ENCODE measurements at places on chromosomes 2 and 18.

- no peak for DNase-seq
Measured at GRCh38 chr18:58258692-58259342, 214.8 kb downstream of the NEDD4L start.

GRCh38 chr18:23340661-23341060 is 112.4 kb upstream of the RIOK3 start:
- DNase-seq = no peak

- peak; percentile 75 for DNase-seq
Measured at GRCh38 chr2:27211943-27212625, at the start of the genes ATRAID and SLC5A6. Gene ATRAID (plus strand): TSS chr2:27212041. CDS start chr2:27212369, 328 bp downstream. Gene SLC5A6 (minus strand): TSS chr2:27212268. CDS start chr2:27207650, 4,618 bp downstream.

DNA sequence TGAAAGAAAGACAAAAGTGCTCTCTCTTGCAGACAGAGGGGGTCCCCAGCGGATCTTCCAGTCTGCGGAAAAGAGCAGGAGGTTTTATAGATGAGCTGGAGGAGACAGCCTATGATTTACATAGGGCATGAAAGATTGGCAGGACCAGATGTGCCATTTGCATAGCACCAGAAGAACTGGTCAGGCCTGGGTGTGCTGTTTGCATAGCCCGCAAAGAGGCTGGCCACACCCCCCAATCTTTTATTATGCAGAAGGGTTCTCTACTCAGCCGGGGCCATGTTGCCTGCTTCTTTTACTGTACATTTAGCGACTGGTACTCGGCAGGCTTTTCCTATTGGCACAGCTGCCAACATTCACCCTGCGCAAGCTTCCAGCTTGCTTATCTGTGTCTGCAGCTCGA is 317.6 kb downstream of the GALR1 start:
- DNase-seq = no peak

DNA sequence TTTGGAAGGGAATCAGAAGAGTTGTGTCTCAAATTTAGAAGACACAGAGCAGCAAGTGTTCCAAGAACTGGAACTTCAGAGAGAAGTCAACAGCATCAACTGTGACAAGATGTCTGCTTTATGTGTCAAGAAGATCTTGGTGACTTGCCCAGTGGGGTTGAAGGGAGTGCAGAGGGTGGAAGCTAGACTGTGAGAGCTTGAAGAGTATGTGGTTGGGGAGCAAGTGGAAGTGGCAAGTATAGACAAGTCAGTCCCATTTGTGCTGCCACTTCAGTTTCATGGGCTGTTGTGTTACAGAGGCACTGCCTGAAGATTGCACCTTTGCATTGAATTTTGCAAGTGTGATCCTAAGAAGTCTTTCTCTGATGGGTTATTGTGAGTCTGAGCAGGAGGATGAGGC is 68.7 kb upstream of the MC2R start:
- peak; percentile 94 for DNase-seq

DNA sequence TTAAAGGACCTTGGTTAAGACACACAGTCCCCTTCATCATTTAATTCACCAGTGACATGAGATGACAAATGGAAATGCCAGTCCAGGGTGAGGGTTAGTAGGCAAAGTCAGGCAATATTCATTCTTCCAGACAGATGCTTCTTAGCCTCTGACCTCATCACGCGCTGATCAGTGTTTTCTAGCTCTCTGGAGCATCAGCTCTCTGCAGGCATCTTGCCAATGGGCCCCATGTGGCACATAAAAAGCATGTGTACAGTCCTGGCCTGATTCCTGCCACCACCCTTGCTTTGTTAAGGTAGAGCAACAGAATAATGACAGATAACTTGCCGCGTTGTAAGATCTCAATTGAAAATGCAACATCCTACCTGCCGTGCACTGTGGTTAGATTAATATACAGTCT is 20.3 kb upstream of the NPAS2 start:
- DNase-seq = no peak

- no peak for DNase-seq
Measured at GRCh38 chr18:3283908-3284307, 22.0 kb downstream of the MYL12B start.

GRCh38 chr2:118903029-118903351 is 39.0 kb upstream of the MARCO start:
- DNase-seq = no peak

DNA sequence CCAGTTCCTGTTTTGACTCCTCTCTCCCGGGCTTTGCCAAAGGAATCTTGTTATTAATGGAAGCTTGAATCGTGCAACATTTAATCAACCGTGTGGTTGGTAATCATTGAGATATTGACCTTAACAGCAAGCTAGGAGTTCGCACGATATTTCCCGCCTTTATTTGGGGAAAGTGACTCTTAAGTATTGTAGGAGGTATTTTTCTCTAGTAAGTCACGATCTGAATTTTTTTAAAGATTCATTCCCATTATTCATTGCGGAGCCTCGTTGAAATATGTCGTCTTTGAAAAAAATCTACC is 663 bp downstream of the NUP35 start:
- DNase-seq = no peak

DNA sequence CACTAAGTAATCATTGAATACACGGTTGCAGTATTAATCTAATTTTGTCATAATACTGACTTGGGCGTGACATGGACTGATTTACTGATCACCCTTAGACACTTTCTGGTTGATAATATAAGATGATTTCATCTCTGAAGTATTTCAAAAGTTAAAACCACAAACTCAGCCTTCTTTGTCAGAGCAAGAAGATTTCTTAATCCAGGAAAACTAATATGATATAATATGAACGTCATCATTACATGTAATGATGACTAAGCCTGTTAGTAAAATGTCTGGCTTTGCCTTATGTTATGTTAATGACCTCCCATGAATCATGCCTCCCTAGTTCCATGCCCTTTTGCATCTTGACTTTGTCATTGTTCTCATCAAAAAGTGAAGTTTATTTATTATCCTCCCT is 1325.0 kb upstream of the CDH2 start:
- no peak for DNase-seq

DNA sequence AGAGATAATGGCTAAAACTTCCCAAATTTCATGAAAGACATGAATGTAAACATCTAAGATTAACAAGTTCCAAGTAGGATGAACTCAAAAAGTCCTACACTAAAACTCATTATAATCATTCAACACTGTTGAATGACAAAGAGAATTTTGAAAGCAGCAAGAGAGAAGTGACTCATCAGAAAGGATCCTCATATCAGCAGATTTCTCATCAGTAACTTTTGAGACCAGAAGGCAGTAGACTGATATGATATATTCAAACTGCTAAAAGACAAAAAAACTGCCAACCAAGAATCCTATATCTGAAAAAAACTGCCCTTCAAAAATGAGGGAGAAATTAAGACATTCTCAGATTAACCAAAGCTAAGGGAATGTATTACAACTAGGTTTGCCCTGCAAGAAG is 130.6 kb upstream of the OTX1 start:
- no peak for DNase-seq

- DNase-seq = no peak
Measured at GRCh38 chr2:235514627-235515363, 21.0 kb downstream of the AGAP1 start.

DNA sequence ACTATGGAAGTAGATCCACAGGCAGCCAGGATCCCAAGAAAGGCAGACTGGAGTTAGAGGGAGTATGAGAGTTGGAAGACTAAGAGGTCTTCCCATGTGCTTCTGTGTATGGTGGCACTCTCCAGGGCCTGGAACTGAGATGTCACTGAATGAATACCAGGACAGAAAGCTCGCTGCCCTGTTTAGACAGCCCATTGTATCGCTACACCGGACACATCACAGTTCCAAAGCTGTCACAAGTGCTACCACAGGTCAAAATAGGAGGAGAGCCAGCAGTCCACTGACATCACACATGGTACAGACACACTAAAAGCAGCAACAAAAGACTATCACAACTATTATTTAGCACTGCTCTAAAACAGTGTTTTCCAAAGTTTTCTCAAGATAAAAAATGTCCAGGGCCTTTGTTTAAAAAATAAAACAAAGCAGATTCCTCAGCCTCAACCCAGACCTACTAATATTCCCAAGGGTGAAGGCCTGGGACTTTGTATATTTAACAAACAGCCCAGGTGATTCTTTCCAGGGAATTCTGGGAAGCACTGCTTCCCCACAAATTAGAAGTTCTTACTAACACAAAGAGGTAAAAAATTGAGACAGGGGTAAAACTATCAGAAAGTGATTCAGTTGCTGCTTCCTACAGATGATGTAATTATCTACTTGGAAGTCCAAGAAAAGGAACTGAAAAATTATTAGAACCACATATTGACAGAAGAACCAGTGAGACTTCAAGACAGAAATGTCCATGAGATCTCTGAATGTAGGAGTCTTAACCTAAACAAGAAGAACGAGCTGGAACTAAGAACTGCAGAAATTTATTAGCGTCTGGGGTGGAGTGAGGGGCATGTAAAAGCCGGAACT is 116.0 kb downstream of the DTNB start:
- no peak for DNase-seq

- no peak for DNase-seq
Measured at GRCh38 chr2:137921105-137921880, 43.0 kb upstream of the HNMT start.

- DNase-seq = no peak
Measured at GRCh38 chr2:160224060-160224459, 24.0 kb upstream of the ITGB6 start.

DNA sequence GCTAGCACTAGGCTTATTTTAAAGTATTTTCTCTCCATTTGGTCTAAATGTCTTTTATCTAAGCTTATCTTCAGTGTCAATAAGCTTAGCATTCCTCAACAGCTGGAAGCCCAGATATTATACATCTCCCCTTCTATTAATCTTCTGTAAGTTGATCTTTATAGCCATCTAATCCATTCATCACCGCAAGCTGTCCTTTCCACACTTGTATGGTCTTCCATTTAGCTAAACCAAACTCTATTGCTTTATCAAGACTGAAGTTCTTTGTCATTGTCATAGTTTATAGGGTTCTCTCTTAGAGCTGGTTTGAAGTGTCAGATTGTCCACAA is 101.3 kb upstream of the GPR45 start:
- no peak for DNase-seq

GRCh38 chr2:192044496-192044895 is 150.2 kb downstream of the TMEFF2 start:
- DNase-seq = no peak

- DNase-seq = no peak
Measured at GRCh38 chr2:208713066-208713745, 306.6 kb downstream of the PTH2R start.

DNA sequence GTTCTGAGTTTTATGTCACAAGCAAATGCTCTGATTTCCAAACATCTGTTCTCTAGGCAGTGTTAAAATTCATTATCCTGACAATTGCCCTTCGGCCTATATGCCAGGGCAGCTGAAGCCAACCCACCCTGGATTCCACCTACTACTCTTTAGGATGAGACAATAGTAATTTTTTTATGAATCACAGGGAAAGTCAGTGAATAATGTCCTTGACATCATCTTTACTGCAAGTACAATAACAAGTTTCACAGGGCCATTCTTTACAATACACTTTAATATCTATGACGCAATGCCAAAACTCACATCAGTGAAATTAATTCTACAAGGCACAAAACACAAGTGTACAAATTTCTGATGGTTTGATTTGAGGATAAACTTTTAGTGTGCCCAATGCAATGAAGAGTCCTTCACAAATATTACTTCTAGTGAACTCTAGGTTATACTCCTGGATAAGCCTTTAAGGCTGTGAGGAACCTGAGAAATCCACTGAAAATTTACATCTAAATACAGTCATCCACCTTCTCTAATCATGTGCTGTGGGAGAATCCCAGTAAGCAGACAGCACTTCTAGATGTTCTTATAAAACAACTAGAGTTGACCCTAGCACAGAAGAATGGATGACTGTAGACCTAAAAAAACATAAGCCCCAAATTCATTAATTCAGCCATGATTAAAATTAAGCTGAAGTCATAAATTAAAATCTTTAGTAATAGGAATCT is 77.3 kb upstream of the CTLA4 start:
- DNase-seq = no peak

GRCh38 chr18:65592435-65592834 is 158.4 kb upstream of the CDH7 start:
- DNase-seq = no peak

GRCh38 chr2:218149848-218150440 is 16.8 kb downstream of the CXCR1 start:
- DNase-seq = no peak

GRCh38 chr2:6342273-6342920 is 523.3 kb downstream of the CMPK2 start:
- DNase-seq = no peak

- DNase-seq = no peak
Measured at GRCh38 chr18:56684277-56684676, 33.1 kb downstream of the WDR7 start.

- DNase-seq = no peak
Measured at GRCh38 chr2:6730649-6731532, 134.8 kb downstream of the CMPK2 start.

DNA sequence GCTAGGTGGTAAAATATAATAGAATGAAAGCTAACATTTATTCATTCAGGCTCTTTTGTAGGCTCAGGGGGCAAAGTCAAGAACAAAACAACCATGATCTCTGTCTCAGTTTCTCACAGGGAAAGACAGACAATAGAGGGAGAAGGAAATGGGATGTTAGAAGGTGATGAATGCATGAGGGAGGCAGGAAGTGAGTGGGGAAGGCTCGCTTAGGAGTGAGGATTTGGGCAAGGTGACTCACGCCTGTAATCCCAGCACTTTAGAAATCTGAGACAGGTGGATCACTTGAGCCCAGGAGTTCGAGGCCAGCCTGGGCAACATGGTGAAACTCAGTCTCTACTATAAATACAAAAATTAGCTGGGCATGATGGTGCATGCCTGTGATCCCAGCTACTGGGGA is 88.4 kb downstream of the CTIF start:
- no peak for DNase-seq

GRCh38 chr2:75547345-75548035 is 13.2 kb downstream of the EVA1A start:
- DNase-seq = no peak

GRCh38 chr2:120771111-120771780 is 35.6 kb downstream of the GLI2 start:
- no peak for DNase-seq

GRCh38 chr2:25056098-25056821 is 14.4 kb downstream of the EFR3B start:
- DNase-seq = no peak

- DNase-seq = no peak
Measured at GRCh38 chr18:45055811-45056210, 375.1 kb downstream of the SETBP1 start.

DNA sequence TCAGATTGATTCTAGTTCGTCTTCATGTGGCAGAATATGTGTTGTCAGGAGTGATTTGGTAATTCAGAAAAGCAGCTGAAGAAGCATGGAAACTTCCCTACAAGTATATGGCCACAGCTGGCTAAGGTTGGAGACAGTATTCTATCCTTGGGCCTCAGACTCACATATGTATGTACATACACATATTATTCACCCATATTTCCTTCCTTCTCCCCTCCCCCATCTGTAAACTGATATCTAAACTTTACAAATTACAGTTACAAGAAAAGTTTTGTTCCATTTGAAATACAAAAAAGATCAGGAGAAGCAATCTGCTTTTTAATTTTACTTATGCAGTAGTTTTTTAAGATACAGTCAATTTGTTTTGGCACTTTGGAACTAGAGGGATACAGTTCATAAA is 3.1 kb downstream of the SP3 start:
- no peak for DNase-seq

GRCh38 chr2:201697899-201698298 is 545 bp downstream of the MPP4 start:
- no peak for DNase-seq
